ENCODE measurements at places on chromosomes 1 and 21.

DNA sequence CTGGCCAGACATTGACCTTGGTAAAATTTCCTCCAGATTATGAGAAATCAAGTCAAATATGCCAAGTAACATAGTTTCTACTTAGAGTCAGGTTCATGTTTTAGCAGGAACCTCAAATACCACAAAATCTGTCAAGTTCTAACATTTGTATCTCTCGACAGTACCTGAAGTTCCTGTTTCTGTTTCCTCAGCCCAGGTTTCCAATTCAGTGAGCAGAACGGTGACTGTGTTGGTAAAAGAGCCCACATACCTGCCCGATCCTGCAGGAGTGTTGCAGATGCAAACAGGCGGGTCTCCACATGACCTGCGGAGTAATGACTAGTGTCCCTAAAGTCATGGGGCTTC, 57.9 kb upstream of the LGALS8 start:
- DNase-seq: no peak

DNA sequence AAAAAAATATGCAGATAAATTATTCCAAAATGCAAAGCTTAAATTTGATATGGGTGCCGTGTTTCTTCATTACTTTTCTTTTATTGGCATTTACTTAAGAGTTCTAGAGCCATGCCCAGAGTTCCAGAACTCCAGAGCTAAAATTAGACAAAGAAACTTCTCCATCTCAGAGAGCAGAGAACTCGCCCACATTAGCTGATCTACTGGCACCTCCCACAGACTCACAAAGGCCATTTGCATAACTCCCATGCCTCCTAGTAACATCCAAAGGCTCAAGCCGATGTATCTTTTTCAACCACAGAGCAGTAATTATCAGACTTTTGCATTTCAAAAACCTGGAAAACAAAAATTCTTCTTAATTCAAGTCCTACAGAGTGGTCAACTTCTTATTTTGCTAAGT, 323.8 kb upstream of the ST6GALNAC5 start:
- DNase-seq: no peak

- DNase-seq: no peak
Measured at GRCh38 chr1:179079113-179079761, 2.6 kb upstream of the TOR3A start.

GRCh38 chr1:66262208-66262963, 271.6 kb upstream of the SGIP1 start:
- DNase-seq: peak; percentile 97

DNA sequence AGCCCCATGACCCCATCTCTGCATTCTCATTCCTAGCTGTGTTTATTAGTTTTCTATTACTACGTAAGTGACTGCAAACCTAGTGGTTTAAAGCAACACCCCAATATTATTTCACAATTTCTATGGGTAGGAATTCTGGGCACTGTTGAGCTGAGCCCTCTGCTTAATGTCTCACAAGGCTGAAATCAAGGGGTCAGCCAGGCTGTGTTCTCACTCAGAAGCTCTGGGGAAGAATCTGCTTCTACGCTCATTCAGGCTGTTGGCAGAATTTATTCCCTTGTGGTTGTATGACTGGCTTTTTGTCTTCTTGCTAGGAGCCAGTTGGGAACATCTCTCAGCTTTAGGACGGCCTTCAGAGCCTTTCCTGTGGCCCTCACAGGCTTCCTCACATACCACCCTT, 181.0 kb downstream of the GIPC2 start:
- DNase-seq: no peak

DNA sequence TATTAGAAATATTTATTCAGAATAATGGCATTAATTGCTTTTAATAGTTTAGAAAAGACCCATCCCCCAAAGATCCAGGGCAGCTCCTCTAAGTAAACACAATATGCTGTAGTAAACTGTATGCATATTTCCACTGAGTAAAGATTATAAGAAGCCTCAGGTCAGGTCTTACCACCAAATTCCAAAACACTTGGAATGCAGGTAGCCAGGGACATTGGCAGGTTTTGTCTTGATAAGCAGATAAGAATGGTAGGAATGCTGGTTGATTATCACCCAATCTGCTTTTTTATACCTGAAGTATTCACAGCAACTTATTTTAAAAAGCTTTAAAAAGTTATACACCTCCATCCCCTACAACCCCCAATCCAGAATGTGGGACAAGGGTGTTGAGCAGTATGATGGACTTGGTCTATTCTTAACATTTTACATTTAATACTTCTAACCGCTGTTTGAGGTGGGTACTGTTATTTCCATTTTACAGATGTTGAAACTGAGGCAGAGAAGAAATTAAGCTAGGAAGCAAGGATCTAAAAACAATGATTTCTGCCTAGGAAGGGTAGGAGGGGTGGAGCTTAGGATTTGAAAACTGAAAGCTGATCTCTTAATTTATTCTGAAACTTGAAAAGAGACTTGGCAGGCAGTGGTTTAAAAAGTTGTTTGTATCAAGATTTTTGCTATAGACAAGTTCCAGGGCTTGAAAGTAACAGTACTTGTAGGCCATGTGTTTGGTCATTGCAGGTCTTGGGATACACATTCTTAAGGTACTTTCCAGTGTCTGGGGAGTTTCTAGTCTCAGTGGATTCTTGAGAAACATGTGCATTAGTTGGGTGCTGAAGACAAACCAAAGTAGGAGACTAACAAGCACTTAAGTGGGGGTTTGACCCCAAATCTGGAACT, 15.6 kb upstream of the THEM4 start:
- DNase-seq: no peak

DNA sequence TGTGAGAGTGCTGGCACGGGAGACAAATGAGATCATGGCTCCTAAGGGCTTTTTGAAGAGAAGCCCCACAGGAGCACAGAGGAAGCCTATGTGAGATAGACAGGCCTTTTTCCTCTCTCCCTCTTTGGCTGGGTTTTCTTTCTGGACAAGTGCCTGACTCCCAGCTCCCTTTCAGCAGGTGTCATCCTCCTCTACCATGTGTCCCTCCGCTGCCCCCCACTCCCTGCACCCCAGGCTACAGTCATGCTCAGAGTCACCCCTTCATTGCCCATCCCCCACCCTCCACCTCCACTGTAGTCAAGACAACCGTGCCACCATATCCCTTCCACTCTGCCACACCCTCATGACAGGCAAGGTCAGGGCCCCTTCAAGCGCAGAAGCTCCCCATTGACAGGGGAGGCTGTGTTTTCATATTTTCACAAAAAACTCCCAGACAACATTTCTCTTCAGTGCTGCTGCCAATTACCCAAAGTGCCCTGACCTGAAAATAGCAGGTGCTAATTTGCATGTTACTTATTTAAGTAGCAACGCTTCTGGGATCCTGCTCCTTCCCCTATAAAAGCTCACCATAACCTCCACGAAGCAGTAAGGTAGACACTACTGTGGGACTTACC, 92.1 kb upstream of the IPO9 start:
- no peak for DNase-seq

- no peak for DNase-seq
Measured at GRCh38 chr21:38916214-38916964, 110.7 kb downstream of the ETS2 start.

DNA sequence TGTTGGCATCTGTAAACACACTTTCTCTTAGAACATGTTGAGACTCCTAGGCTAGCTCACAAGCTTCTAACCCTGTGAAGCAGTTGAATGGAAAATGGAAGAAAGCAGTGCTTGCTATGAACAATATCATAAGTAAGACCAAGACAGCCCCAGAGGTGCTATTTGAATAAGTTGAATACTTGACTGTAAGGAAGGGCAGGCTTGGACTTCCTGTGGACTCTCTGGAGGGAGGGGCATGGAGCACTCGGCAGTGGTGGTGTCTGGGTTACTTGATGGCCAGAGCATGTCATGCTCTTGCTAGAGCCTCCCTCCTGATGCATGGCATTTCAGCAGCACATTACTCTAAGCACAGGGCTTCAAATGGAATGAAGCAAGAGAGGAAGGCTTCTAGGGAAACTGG, 60.0 kb downstream of the MRPS6 start:
- no peak for DNase-seq

DNA sequence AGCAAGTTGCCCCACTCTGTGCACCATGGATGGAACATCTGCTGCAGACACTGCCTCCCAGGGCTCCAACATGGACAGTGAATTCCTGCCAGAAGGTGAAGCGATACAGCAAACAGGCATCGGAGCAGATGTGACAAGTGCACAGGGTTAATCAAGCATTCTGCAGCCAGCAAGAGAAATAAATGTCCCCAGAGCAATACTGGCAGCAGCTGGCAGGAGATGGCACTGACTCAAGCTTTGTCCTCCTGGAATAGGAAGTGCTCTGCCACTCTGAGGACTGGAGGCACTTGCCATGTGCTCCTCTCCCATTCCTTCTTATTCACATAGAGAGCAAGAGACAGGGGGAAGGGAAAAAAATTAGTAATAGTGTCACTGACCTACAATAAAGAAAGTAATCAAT, 402.7 kb upstream of the DAB1 start:
- no peak for DNase-seq

DNA sequence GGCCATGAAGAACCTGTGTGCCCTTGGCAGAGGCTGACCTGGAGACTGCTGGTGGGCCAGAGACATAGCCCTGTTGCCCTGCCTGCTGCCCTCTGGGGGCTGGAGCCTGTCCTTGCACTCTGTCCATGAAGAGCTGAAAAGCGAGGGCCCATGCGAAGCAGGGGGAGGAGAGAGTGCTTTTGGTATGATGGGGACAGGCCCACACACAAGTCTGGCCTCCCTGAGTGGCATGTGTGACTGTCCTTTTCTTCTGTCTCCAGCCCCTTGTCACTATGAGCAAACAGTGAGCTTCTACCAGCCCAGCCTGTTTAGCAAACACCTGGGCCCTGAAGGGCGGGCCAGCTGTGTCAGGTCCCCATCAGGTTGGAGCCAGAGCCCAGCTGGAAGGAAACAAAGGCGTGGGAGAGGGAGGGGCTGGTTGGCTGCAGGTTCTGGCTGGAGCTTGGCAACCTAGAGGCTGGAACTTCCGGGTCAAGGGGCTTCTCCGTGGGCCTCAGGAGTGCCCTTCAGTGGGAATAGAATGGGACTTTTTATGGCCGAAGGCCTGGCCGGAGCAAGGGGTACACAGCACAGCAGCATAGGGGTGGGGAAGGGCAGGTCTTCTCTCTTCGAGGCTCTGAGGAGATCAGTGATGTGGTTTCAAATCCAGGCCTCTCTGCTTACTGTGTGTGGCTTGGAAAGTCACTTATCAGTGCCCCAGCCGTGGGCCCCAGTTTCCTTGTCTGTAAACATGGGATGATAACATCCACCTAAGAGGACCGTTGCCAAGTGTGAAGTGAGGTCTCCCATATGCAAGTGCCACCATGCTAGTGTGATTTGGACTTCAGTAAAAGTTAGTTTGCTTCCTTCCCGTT, 14.3 kb downstream of the QSOX1 start:
- DNase-seq: no peak

GRCh38 chr21:43712268-43712942, 6.5 kb upstream of the PDXK start:
- no peak for DNase-seq

GRCh38 chr1:181469829-181470228, 13.5 kb upstream of the CACNA1E start:
- DNase-seq: peak; percentile 39

GRCh38 chr1:3181956-3182355, 113.0 kb downstream of the PRDM16 start:
- no peak for DNase-seq

DNA sequence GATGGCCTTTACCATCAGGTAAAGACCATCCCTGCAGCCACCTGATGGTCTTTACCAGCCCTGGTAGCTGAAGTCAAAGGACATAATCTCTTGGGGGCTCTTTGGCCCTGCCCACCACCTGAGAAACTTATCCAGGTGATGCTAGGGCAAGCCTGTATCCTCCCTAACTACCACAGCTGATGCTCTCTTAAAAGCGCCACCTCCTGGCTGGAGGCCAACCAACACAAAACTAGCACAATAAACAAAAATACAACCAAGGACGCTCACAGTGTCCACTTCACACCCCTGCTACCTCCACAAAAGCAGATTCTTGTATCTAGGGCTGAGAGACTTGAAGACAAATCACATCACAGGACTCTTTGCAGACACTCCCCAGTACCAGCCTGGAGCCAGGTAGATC, 357.1 kb upstream of the POU3F1 start:
- no peak for DNase-seq

DNA sequence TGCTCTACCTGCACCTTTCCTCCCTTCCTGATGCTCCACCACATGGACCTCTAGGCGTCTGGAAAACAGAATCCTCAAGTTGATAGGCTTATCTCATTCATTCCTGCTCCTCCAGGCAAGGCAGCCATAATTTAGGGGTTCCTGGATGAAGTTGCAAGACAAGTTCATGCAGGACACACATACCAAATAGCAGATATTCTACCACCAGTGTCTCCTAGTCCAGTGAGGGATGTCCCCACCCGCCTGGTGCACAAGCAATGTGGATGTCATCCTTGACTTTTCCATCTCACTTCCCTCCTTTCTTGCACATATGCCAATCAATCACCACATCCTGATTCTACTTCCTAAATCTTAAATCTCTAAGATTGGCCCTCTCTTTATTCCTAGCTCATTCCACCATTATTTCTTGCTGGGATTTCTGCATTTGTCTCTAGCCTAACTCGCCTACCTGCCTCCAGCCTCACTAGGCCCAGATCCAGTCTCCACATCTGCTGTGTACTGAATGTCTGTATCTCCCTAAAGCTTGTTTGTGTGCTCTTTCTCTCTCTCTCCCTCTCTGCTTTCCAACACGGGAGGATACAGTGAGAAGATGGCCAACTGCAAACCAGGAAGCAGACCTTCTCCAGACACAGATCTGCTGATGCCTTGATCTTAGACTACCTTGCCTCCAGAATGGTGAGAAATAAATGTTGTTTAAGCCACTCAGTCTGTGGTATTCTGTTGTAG, 40.5 kb downstream of the CD34 start:
- DNase-seq: no peak

DNA sequence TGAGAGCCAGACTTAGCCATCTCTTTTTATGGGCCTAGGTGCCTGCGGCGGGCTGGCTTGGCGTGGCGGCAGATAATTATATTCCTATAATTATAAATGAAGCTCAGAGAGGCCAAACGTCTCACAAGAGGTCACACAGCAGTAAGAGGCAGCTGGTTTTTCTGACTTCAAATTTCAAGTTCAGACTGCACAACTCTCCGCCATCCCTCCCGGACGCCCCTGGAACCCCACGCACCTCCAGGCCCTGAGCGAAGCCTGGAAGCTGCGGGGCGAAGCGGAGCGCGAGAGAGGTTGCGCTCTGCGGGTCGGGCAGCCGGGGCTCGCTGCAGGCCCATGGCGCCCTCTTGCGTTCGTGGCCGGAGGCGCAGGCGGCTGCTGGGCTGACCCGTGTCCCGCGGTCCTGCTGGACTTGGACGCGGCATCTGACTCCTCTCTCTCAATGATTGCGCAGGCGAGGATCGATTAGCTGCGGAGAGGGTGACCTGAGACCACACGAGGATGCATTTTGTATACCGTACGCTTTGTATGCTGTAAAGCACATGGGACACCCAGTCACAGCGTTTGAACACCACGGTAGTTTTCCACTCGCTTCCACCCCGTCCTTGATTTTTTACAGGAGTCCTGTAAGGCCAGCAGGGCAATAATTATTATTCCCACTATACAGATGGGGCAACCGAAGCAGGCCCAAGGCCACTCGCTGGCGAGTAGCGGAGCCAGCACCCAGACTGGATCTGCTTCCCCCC, 272.7 kb downstream of the FOXD2 start:
- no peak for DNase-seq

GRCh38 chr1:158329733-158330132, 1.6 kb downstream of the CD1B start:
- no peak for DNase-seq
